Amniotic stem cell (primary cell): ENCODE measurements at places on chromosomes 6 and 20.

DNA sequence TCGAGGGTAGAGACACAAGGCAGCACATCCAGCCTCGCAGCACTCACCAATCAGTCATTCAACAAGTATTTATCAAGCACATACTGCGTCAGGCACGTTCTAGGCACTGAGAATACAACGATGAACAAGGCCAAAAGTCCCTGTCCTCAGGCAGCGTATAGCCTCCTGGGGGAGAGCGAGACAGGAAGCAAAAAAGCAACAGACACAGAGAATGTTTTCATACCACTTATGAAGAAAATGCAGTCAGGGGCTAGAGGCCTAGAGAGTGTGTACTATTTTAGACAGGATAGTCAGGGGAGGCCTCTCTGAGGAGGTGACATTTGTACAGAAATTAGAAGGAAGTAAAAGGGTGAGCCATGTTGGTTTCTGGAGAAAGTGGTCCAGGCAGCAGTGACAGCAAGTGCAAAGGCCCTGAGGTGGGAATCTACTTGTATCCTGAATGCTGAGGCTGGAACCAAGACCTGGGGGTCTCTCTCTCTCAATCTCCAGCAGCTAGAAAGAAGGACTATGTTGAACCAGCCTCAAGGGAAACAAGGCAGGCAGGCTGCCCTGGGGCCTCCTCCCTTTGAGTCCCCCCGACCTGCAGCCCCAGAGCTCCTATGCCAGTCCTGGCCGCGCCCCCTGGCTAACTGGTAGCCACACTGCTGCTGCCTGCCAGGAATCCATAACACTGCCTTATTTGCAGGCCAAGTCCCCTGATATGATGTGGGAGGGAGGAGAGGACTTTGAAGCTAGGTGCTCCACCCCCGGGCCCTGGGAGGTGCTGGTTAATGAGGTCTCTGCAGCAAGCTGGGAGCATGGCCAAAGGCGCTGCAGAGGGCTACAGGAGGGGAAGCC lies 151.2 kb downstream of the GRM4 start:
- no peak for DNase-seq

- no peak for DNase-seq
Observed at GRCh38 chr6:157054531-157054979, 268.8 kb downstream of the TMEM242 start.

DNA sequence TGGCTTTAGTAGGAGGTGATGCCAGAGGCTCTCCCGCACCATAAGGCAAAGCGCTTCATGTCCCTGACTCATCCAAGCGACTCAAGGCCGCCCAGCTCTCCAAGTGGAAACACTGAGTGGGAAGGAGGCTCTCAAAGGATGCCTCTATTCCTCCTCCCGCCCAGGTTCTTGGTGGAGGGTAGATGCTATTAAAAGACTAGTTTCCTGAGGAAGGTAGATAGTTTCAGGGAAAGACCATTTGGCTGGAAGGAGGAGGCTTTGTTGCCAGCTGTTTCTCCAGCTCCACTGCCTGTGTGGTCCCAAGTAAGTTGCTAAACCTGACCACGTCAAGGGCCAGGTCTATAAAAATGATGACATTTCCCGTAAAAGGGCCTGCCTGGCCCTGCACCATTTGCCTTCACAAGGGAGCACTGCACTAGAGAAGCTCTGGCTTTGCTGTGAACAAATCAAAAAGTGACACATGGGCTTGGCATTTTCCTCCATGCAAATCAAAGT lies 48.2 kb downstream of the GMDS start:
- no peak for DNase-seq

GRCh38 chr6:130161683-130162404 lies 60.9 kb downstream of the SAMD3 start:
- DNase-seq: no peak

- no peak for DNase-seq
Observed at GRCh38 chr20:275791-276190, 14.8 kb downstream of the C20orf96 start.
